ENCODE measurements at places on chromosomes 13 and 19. TPM values are rescaled to one million over a fixed set of nuclear protein-coding genes. Genes with fewer than 3 reads are reported as not detected.

DNA sequence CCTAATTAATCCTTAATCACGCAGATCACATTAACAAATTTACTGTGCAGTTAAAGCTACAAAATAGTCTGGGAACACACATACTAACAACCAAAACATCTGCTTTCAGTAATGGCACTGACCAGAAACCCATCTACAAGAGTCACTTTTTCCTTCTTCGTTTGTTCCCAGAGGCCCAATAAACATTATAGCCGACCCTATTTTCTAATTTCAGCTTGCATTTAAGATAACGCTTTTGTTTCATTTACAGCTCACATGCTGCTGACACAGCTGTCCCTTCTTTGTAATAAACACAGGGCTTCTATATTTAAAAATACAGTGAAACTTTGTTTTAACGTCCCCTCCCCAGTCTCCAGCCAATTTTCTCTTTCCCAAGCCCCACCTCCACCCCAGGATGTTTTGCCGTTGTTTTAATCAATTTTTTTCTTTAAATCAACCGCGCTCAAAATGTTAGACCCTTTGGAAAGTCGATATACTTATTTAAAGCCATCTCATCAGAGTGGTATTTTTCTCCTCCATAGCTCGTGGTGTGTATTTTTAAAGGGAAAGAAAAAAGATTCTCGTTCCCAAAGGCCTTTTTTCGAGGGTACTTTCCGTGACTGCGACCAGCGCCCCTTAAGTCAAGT lies 1.7 kb upstream of the WBP4 start:
- DNase-seq: peak; percentile 16

GRCh38 chr13:33372251-33372919 lies 86.8 kb upstream of the STARD13 start:
- no peak for DNase-seq

GRCh38 chr19:48484931-48485612 lies 15.9 kb downstream of the CYTH2 start:
- DNase-seq: no peak

DNA sequence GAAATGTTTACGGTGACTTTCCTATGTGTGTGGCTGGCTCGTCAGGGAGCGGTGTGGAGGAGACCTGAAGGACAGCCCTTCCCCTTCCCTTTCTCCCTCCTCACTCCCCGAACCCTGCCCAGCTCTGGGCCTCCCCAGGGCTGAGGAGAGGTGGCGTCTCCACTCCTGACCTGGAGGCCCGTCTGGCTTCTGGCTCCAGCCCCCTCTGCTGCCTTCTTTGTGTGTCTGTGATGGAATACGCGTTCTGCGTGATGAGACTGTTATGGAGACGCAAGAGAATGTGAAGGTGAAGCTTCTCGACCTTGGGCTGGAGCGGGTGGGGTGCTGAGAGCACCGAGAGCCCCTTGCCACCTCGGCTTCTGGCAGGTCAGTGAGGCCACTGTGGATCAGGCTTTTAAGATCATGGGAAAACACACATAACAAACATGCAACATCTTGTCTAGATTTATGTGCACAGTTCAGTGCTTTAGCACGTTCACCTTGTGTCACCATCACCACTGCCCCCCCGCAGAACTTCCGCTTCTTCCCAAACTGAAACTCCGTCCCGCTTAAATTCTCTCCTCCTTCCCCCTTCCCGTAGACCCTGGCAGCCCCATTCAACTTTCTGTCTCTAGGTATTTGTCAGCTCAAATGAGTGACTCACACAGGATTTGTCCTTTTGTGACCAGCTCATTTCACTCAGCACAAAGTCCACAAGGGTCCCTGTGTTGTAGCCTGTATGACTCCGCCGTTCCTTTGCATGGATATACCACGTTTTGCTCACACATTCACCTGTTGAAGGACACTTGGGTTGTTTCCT lies 24.7 kb downstream of the ATP11A start:
- no peak for DNase-seq

DNA sequence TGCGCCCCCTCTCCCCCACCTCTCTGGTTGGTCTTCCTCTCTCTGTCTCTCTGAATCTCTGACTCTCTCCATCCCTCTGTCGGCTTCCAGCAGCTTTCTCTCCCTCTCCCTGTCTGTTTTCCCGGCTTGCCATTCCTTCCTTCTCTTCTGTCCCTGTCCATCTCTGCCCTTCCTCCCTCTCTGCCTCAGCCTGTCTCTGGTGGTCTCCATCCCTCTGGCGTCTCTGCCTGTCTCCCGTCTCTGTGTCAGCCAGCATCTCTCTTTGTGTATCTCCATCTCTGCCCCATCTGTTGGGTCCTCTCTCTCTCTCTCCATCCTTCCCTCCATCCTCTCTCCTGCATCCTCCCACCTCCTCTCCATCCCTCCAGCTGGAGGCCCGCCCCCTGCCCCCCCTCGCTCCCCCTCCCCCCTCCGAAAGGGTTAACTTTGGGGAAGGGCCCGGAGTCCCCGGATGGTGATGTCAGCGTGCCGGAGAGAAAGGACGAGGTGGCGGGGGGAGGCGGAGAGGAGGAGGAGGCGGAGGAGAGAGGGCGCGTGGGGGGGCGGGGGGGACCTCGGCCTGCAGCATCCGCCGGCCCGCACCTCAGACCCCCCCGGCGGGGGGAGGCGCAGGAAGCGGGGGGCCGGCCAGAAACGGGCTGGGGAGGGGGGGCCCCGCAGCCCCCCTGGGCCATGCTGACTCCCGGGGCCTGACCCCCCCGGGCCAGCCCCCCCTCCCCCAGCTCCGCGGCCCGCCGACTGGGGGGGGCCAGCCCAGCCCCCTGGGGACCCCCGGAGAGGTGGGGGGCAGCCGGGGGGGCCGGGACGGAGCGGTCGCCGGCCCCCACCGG lies at the start of gene BRSK1:
BRSK1 (plus strand) TSS at position 450 of the 830 bp plus-strand sequence. CDS start 446 bp downstream, outside the sequence.
- no peak for DNase-seq

The CD33 gene
- 0.03 TPM for polyA plus RNA-seq

The KRTDAP gene
- polyA plus RNA-seq: not detected

The ZNF442 gene
- polyA plus RNA-seq: 0.17 TPM

The SLC6A16 gene
- polyA plus RNA-seq: 0.01 TPM

The MED4 gene
- polyA plus RNA-seq: 35.9 TPM

The FFAR2 gene
- polyA plus RNA-seq: not detected

All from mammary epithelial cell (primary cell).